ENCODE measurements at places on chromosomes 1 and 21. TPM values are rescaled to one million over a fixed set of nuclear protein-coding genes. Genes with fewer than 3 reads are reported as not detected.

DNA sequence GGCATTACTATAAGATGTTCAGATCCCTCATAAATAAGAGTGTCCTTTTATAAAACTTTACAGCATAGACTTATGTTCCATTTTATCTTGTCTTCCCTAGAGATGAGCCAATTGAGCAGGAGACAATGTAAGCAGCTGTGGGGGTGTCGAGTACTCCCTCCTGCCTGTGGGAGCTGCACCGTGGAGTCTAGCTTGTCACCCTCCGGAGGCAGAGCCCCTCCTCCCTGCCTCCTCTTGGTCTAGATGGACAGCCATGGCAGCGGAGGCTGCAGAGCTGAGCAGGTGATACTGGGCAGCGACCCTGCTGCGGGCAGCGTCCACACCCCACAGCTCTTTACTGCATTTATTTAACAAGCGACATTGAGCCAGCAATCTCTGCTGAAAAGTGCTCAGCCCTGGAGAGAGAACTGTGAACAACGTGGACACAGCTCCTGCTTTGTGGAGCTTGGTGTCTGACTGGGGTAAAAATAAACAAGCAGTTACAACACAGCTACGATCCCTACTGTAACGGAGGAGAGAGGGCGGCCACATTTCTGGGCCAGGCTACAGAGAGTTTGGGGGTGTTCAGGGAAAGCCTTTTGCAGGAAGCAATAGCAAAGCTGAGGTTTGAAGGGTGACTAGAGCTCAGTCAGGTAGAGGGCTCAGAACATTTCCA, 12.8 kb upstream of the KIF21B start:
- no peak overlapping the region for H3K27ac ChIP-seq
- peaks cover 2% of the 10 kb centered on the region for H3K27me3 ChIP-seq
- peak; percentile 42 for DNase-seq
- H3K4me1 ChIP-seq, result no peaks in the 10 kb centered on the region
- no peak overlapping the region for H3K4me3 ChIP-seq

GRCh38 chr1:216285052-216285451, 138.2 kb downstream of the USH2A start:
- H3K36me3 ChIP-seq, result no peaks in the 10 kb centered on the region
- no peaks in the 10 kb centered on the region for H3K4me1 ChIP-seq
- no peak overlapping the region for H3K27ac ChIP-seq
- no peak for DNase-seq

GRCh38 chr1:180489976-180490375, 12.4 kb downstream of the ACBD6 start:
- no peak for DNase-seq
- H3K36me3 ChIP-seq, result peaks cover 11% of the 10 kb centered on the region
- no peak overlapping the region for H3K4me3 ChIP-seq
- no peak overlapping the region for H3K27ac ChIP-seq
- H3K4me1 ChIP-seq, result no peaks in the 10 kb centered on the region
- no peaks in the 10 kb centered on the region for H3K27me3 ChIP-seq

DNA sequence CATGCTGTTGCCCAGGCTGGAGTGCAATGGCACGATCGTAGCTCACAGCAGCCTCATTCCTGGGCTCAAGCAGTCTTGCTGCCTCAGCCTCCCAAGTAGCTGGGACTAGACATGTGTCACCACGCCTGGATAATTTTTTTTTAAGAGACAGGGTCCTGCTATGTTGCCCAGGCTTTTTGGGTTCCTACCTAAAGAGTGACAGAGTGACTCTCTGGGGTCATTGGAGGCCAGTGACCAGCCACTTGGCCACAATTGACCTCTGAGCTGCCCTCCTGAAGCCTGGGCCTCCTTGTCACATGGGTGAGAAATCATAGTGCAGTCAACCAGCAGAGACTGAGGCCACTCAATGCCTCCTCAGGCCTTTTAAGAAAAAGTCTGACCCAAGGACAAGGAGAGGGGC, 5.7 kb downstream of the DIO1 start:
- H3K4me1 ChIP-seq, result peaks cover 12% of the 10 kb centered on the region
- DNase-seq, result no peak
- H3K36me3 ChIP-seq, result no peaks in the 10 kb centered on the region
- no peak overlapping the region for H3K4me3 ChIP-seq
- no peak overlapping the region for H3K27ac ChIP-seq

GRCh38 chr1:94993931-94994645, 67.2 kb upstream of the CNN3 start:
- H3K27me3 ChIP-seq, result no peaks in the 10 kb centered on the region
- no peaks in the 10 kb centered on the region for H3K36me3 ChIP-seq
- no peak overlapping the region for H3K4me3 ChIP-seq
- H3K4me1 ChIP-seq, result no peaks in the 10 kb centered on the region
- DNase-seq, result no peak

DNA sequence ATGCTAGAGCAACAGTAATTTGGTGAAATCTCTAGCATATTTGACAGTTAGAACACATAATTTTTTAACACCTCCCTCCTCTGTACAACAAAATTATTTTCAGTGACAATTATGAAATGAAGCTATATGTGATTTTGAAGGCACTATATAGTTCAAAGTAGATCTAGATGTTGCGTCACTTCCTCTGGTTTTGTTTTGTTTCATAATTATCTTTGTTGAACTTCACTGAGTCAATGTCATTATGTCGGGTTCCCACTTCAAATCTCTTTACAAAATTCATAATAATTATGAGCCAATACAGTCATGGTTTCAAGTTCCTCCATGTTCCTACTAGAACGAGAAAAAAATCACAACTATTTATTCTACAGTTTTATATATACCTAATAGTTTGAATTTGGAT, 254.8 kb upstream of the PLXNA2 start:
- no peaks in the 10 kb centered on the region for H3K4me1 ChIP-seq
- H3K36me3 ChIP-seq, result no peaks in the 10 kb centered on the region
- H3K27ac ChIP-seq, result no peak overlapping the region
- no peak overlapping the region for H3K4me3 ChIP-seq
- H3K27me3 ChIP-seq, result no peaks in the 10 kb centered on the region
- peak; percentile 12 for DNase-seq

- no peak for DNase-seq
- H3K36me3 ChIP-seq, result no peaks in the 10 kb centered on the region
- no peak overlapping the region for H3K27ac ChIP-seq
- peaks cover 5% of the 10 kb centered on the region for H3K4me1 ChIP-seq
- H3K27me3 ChIP-seq, result no peaks in the 10 kb centered on the region
Observed at GRCh38 chr1:41794031-41794430, 124.7 kb downstream of the HIVEP3 start.

Gene DRAM2
- total RNA-seq, result 28.2 TPM

Gene FCGR1A
- 11.5 TPM for total RNA-seq

Gene LGALS8
- total RNA-seq, result 160 TPM

Gene ATAD3B
- total RNA-seq, result 39.0 TPM

Gene LRRC8C
- 11.7 TPM for total RNA-seq

Gene UMODL1
- 0.28 TPM for total RNA-seq

Gene TTF2
- total RNA-seq, result 21.0 TPM

Measured in lung (tissue), 17 donors.